ENCODE measurements at places on chromosomes 3 and 15.

DNA sequence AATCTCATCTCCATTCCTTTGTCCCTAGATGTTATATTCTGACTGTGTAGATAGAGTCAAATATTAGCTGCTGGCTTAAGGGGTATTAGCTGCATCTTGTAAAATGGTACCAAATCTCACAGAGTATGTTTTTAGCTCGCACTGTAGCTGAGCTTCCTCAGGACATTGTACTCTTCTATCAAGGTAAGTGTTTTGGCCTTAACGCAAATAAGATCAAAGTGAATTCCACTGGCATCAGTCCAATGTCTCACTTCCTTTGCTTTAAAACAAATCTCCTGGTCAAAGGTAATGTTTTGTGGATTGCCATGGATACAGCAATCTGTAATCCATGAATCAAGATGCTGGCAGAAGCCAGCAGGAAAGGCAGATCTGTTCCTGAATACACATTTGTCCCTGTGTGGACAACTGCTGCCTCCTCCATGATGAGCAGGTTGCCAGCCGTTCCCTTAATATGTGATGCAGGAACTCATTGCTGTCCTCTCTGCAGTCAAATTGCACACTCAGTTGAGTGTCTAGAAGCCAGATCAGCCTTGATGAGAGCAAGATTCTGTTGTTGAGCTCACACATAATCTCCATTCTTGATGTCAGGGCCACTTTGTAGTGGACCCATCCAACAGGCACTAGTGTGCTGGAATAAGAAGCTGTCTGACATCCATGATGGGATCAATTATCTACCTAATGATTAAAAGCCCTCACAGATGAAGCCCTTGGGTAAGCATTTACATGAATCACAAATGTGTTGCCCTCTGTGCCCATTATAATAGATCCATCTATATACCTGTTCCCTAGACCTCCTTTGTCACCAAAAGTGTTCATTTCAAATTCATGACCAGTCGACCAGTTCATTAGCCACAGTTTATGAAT lies 96.6 kb upstream of the AGTR1 start:
- DNase-seq, result peak; percentile 35

DNA sequence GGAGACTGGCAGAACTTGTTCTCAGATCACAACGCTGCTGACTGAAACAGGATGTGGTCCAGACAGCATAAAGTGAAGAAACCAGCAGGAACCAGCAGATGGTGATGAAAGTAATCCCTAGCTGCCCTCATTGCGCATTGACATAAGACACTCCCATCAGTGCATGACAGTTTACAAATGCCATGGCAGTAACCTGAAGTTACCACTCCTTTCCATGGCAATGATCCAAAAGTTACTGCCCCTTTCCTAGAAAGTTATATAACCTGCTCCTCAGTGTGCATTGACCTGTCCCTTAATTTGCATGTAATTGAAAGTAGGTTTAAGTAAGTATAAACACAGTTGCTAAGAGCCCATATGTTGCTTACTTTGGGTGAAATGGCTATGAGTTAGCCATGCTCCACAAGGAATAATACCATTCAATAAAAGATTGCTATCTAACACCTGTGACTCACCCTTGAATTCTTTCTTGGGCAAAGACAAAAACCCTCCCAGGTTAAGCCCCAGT lies 149.1 kb upstream of the CD96 start:
- no peak for DNase-seq

GRCh38 chr3:45870099-45870498 lies 16.2 kb upstream of the CCR9 start:
- DNase-seq, result no peak

DNA sequence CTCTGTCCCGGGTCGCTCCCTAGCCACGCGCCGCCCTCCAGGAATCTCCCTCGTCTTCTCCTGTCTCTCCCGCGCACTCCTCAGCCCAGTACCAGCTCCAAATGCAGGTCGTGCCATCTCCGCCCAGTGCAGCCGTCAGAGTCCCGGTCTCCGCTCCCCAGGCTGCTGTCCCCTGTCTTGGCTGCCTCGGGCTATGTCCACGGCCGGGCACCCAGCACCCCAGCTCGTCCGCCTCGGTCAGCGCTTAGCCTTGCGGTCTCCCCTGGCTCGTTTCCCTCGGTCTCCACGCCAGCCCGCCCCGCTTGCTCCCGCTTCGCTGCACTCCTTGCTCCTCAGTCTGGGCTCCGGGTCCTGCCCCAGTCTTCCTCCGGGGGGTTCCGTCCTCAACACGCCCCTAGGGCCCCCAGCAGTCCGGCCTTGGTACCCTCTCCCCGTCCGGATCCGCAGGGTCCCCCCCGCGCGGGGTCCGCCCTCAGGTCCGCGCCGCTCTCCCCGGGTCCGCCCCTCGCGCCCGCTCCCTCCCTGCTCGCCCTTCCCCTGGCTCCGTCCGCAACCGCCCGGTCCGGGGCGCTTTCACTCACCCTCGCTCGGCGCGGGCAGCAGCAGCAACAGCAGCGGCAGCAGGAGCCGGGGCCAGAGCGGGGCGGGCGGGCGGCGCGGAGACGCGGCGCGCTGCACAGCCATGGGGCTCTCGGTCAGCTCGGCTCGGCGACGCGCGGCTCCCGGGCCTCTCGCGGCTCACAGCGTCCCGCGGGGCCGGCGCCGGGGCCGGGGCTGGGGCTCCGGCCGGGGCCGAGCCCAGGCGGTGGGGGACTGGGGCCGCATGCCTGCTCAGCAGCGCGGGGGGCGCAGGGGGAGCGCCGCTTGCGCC lies 462 bp downstream of the IGDCC3 start:
- no peak for DNase-seq

DNA sequence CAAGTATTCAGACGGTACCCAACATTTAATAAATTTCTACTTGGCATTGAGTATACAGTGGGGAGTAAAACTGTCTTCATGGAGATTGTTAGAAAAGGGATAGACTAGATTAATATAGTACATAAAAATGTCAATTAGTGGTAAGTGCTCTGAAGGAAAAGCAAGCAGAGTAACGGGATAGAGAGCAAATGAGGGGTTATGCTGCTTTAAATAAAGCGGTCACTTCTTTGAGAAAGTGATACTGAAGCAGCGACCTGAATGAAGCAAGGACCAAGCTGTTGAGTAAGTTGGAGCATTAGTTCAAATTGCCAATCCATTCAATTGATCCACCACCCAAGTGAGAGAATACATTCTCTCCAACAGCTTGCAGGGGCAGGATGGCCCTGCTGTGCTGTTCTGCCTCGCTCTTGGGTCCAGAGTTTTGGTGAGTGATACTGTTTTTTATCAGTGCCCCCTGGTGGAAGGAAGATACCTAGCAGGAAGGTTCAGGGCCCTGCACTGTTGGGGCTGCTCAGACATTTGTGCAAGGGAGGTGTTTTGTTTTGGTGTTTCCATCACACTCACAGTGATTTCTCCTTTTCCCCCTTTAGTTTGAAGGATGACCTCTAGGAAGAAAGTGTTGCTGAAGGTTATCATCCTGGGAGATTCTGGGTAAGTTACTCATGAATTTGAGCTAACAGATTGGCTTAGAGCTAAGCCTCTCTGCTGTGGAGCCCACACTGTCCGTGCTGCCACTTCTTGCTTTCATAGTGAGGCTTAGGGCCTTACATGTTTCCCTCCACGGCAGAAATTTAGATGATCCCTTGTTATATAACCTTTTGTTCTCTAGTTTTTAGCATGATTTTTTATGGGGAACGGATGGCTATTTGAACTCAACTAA lies 69.0 kb downstream of the RAB7A start:
- DNase-seq, result no peak

GRCh38 chr3:151878465-151878864 lies 5.0 kb downstream of the SUCNR1 start:
- no peak for DNase-seq

DNA sequence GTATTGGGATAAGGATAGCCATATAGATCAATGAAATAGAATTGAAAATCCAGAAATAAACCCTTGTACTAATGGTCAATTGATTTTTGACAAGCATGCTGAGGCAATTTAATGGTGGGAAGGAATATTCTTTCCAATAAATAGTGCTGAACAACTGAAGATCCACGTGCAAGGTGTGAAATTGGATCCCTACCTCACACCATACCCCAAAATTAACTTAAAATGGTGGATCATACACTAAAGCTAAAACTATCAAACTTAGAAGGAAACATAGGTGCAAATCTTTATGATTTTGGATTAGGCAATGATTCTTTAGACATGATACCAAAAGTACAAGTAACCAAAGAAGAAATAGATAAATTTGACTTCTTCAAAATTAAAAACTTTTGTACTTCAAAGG lies 22.1 kb upstream of the SYNM start:
- no peak for DNase-seq

DNA sequence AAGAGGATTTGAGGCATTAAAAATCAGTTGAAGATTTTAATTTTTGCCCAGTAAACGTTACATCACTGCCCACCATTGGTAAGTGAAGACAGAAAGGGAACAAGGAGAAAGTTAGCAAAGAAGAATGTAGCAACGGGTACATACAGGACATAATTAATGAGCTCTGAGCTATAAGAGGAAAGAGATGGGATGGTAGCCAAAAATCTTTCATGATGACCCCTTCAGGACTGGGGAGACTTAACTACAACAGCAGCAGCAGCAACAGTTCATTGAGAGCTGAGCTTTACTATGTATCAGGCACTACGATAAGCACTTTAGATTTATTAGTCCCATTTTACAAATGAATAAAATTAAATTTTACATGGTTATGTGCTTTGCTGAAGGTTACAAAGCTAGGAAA lies 18.4 kb downstream of the EMC4 start:
- no peak for DNase-seq

DNA sequence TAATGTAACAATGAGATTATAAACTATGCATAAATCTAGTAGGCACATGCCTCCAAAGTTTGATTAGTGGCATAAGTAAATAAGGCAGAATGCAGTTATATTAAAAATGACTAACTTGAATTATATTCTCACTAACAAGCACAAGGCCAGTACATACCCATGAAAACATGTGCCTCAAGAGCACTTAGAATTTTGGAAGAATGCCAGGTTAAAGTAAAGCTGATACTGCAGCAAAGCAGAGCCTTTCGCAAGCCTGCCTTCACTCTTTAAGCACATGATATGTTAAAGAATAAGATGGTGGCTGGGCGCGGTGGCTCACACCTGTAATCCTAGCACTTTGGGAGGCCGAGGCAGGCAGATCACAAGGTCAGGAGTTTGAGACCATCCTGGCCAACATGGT lies 49.0 kb downstream of the KBTBD12 start:
- no peak for DNase-seq

- DNase-seq, result no peak
These were observed 100.8 kb upstream of the TPRG1 start for GRCh38 chr3:189070965-189071364.

DNA sequence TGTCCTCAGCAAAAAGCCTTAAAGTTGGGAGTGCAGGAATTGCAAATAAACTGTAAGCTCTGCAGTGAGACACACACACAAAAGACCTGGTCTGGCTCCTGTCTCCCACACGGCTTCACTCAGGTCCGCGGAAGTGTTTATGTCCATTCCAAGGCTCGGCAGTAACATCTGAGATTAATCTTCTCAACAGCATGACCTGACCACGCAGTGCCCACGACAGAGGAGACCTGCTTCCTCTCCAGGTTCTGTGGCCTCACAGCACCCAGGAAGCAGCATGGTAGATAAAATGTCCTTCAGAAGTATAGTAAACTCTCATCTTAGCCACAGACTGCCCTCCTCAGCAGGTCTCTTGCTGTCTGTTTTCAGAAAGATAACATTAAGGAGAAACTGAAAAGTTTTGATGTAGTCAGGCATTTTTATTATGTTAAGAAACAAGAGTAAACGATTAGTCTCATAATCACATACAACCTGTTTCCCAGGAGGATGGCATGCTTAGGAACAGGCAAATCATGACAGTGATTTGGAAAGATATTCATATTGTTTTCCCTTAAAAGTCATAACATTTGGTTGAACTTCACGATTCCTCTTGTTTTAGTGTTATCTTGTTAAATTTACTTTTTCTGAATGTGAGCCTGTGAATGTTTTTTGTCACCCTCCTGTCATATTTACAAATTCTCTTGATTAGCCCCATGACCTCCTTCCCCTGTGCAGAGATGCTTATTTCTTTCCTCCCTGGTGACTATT lies 34.6 kb downstream of the CD200R1L start:
- no peak for DNase-seq

DNA sequence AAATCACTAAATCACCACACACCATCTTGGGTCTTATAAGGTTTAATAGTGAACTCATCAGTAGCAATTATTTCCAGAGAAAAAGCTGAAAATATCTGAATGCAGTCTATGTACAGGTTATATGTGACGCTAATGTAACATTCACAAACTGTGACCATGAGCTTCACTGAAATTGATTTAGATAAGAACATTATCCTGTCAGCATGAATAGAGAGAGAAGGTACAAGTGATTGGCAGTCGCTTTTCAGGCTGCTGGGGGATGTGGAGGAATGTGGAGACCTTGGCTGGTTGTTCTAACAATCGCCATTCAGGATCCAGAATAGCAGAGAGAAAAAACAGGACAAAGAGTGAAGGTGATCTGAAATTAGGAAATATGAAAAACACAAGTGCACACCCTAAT lies 98.1 kb downstream of the CADPS start:
- no peak for DNase-seq

- DNase-seq, result no peak
These were observed 1.1 kb upstream of the CFAP100 start for GRCh38 chr3:126393563-126393962.

- DNase-seq, result no peak
These were observed 34.0 kb downstream of the PLEKHO2 start for GRCh38 chr15:64875641-64876223.

GRCh38 chr15:56533731-56534403 lies 68.9 kb upstream of the MNS1 start:
- no peak for DNase-seq

DNA sequence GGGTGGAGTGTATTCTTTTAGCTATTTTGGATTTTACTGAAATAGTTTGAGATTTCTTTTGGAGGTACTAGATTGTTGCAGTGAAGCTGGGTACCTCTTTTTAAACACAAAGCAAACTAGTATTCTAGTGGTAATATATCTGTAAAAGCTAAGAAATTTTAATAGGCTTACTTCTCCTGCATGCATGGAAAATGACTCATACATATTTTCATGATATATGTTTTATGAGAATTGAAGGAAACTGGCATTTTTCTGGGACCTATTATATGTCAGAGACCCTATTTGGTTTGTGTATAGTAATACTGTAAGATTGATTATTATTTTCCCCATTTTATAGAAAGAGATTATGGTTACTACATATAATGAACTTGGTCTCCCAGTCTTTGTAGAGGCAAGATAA lies 851.0 kb downstream of the DIPK2A start:
- no peak for DNase-seq

GRCh38 chr15:40386480-40386879 lies 4.0 kb downstream of the KNSTRN start:
- DNase-seq, result no peak

DNA sequence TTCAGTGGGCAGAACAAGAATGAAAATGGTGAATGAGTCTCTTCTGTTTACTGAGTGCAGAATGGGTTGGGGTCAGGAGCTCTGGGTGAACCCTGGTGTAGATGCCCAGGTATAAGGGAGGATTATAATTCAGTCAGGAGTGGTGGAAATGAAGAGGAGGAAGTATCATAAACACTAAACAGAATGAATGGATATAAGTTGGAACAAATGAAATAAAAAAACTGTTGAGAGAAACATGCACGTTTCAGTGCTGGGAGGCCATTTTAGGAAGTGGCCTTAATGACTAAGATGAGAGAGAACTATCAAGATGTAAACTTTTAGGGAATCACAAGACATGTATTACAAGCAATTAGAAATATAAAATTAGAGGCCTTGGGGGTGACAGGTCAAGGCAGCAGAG lies 32.8 kb upstream of the LEKR1 start:
- no peak for DNase-seq
